Epithelial cell of prostate (primary cell): ENCODE measurements at places on chromosomes 1 and 21.

DNA sequence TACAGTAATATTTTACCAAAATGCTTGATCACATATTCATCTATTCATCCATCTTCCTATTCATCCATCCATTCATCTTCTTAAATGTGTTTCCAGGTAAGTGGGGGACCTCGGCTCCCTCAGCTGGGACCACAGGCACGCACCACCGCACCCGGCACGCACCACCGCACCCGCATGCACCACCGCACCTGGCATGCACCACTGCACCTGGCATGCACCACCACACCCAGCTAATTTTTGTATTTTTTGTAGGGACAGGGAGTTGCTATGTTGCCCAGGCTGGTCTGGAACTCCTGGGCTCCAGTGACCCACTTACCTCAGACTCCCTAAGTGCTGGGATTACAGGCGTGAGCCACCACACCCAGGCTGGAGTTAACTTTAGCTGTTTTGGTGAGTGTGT lies 21.2 kb downstream of the ACTRT2 start:
- no peak for DNase-seq

GRCh38 chr1:234373959-234374254 lies 651 bp downstream of the COA6 start:
- no peak for DNase-seq

DNA sequence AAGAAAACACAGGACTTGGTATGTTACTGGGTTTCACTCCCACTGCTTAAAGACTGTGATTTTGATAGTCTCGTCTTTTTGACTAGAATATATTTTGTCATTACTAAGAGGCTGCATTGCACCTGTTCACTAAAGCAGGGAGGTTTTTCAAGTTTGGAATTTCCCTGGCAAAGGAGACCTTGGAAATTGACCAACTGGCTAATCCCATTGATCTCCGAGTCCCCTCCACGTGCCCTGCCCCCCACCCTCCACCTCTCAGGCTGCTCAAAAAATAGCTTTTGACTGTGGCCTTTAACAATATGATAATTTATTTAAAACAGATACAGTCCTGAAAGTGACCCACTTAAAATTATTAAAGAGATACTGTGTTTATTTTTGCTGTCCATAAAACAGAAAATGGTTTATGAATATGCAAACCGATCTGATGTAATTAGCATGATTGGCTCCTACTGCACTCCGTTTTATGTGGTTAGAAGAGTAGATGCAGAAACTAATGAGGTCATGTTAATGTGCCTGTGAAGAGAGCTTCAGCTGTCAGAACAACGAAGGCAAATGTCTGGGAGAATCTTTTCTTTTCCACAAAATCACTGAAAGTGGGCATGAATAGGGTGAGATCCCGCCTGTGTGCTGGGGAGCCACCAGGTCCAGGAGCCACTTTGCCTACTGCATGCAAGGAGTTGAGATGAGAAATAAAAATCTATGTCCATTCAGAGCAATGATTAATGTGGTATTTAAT lies 361.5 kb downstream of the RRAGC start:
- DNase-seq, result no peak

GRCh38 chr1:84634536-84635205 lies 55.6 kb downstream of the SSX2IP start:
- peak; percentile 90 for DNase-seq

DNA sequence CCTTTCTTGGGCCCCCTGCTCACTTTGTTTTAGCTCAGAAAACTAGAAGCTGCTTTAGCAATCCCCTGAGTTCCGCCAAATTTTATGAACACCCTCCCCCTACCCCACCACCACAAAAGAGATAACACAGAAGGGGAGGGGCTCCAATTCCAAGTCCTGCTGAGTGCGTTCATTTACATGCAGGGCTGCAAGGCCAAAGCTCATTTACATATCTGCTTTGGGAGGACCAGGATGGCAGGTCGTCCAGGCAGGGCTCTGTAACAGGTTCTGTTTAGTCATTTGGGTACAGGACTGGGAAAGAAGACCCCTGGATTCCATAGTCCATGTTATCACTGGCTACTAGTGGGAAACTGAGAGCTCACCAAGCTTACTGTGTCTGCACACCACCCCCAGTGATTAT lies 35.9 kb upstream of the KIF21B start:
- DNase-seq, result no peak

- no peak for DNase-seq
Measured at GRCh38 chr1:149962736-149963135, 26.1 kb upstream of the MTMR11 start.

- no peak for DNase-seq
Measured at GRCh38 chr1:168731244-168731953, 2.4 kb upstream of the DPT start.

DNA sequence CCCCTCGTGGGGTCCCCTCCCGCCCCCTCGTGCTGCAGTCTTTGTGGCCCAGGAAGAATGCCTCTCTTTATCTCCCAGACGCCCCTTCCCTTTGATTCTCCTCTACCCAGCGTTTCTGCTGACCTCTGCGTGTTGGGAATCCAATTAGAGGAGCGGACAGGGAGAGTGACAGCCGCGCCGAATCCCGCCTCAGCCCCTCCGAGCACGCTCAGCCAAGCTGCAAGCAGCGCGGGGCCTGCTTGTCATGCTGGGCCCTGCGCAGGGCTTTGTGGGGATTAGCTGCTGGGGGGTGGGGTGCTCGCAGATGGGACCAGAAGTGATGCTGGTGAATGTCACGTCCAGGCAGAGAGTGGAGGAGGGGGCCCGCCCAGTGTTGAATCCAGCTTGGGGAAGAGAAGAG lies 91.1 kb downstream of the EPHB2 start:
- no peak for DNase-seq

DNA sequence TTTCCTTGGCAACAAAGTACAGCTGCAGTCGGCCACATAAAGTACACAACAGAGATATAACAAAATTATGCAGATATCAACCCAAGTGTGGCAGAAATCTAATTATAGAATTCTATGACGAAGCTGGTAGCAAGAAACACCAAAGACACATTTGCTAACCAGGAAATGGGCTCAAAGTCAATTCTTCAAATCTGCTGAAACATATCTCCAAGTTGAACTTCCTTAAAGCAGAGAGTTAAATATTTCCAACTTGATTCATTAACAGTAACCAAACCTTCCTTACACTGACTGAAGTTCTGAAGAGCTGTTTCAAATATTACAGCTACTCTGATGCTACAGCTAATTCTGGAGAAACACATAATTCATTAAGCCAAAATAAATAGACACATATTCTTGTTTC lies 67.6 kb upstream of the SDC3 start:
- DNase-seq, result no peak

GRCh38 chr21:31398574-31398973 lies 54.5 kb upstream of the TIAM1 start:
- no peak for DNase-seq

DNA sequence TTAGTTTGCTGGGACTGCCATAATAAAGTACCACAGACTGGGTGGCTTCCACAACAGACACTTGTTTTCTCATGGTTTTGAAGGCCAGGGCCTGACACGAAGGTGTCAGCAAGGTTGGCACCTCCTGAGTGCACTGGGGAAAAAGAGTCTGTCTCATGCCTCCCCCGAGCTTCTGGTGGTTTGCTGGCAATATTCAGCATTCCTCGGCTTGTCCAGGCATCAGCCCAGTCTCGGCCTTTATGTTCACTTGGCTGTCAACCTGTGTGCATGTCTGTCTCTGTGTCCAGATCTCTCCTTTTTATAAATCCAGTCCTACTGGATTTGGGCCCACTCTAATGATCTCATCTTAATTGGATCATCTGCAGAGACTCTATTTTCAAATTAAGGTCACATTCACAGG lies 72.6 kb downstream of the DOP1B start:
- DNase-seq, result no peak

DNA sequence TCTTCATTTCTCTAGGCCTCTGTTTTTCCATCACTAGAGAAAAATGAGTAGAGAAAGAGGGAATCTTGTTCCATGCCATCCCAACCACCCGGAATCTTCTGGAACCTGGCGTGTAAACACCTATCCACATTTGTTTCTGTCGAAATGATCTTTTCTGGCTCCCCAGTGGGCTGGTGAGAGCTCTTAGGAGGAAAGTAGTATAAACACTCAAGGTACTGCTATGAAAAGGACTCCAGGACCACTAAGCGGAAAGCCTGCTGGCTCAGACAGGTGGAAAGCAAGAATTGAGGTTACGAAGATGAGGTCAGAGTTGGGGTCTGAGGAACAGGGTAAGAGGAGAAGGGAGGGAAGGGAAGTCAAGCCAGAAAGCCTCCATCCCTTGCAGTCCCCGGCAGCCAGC lies 90.8 kb downstream of the PLXNA2 start:
- no peak for DNase-seq

DNA sequence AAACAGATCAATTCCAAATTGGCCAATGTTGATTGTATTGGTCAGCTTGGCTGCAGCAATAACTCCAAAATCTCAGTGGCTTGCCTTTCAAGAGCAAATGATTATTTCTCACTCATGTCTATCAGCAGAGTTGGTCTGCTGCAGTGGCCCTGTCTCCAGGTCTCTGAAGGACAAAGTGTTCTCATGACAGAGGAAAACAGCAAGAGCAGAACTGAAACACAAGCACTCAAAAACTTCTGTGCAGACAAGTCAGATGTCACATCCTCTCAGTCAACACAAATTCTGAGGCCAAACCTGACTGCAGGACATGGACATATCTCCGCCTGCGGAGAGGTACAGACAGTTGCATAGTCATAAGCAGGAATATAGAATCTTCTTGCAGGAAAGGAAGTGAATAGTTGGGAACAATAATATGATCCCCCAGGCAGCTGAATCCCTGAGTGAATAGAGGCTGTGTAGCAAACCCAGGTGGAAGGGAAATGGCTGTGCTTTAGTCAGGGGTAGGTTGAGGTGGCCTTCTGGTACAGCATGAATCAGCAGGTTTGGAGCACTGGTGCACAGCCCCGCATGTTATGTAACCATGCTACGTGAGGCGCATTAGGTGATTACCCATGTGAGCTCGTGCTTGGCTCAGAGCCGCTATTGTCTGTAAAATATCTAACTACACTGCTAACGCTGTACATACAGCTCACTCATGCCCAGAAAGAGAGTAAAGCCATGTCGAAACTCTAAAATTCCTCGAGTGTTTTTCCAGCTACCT lies 17.1 kb upstream of the UBE2U start:
- no peak for DNase-seq

DNA sequence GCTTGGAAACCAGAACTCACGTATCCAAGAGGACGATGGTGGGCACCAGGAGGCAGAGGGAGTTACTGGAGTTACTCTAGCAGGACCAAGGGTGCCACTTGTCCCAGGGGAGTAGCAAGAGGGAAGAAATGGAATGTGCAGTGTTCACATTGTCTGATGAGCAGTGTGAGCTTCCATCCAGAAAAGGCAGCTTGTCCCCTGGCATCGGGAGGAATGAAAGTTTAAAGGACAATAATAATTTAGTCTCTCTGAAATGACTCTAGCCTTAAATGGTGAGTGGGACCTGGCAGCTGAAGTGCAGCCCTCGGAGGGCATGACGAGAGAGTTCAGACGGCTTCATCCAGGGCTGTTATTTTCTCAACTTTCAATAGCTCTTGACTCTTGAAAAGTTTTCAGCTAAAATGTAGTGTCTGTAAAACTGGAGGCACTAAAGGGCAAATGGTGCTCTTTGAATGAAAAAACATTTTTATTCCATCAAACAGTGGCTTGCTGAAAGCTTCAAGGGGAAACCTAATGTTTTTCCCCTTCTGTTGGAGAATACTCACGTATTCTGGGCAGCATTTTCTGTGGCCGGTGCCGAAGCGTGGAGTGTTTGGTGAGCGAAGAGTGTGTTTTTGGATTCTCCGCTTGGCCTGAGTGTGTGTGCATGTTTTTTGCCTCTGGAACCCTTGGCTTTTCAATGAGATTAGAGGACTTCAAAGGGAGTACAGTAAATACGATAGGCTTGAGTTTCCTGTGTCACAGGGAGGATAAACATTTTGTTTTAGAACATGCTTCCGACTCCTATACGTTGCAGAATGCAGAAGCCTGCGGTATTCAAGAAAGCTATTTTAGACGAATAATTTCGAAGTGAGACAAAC lies 157.3 kb downstream of the GALNT2 start:
- no peak for DNase-seq

GRCh38 chr1:19862944-19863343 lies 19.3 kb upstream of the OTUD3 start:
- DNase-seq, result no peak

DNA sequence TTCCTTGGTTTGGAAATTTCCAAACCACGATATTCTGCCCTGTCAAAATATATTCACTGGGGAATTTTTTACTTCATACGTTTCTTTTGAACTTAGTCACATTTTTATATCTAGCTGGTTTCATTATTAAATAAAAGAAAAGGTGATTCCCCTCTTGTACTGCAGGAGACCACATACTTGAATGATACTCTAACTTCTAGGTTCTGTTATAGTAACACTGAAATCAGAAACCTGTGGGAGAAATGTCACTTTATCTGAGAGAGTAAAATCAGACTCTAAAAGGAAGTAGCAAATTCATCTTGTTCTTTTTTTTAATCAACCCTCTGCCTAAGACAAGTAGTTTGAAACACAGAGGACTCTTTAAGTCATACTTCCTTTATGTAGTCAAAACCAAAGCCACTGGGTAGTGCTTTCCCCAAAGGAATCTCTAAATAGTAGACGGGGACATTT lies 34.4 kb downstream of the MRPL39 start:
- no peak for DNase-seq
